ENCODE measurements at places on chromosomes 1 and 21.

DNA sequence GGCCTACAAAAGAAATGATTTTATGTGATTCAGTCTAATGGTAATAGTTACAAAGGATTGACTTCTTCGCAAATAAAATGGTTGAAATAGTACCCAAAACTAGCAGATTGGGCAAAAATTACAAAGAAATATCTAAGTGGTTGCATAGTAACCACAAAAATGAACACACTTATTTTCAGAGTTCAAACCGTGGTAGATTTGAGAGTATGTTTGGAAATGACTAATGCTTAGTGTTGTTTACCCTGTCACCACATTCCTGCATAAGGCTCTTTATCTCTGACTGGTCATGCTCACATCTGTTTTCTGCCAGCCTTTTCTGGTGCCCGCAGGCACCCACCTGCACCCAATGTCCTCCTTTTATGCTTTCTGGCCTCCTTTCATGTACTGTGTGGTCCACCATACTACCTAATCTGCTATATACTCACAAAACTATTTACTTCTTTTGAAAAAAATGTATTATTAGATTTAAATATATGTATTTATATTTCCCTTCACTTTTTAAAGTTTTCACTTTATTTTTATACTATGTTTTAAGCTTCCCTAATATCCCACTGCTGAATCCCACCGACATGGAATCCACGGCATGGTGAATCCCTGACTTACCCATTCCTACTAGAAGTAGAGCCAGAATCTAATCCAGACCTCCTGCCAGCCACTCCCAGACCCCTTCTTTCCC, 30.3 kb downstream of the PTPRC start:
- no peak for DNase-seq

- DNase-seq = no peak
These were observed 19.7 kb upstream of the ARF1 start for GRCh38 chr1:228062812-228063211.

DNA sequence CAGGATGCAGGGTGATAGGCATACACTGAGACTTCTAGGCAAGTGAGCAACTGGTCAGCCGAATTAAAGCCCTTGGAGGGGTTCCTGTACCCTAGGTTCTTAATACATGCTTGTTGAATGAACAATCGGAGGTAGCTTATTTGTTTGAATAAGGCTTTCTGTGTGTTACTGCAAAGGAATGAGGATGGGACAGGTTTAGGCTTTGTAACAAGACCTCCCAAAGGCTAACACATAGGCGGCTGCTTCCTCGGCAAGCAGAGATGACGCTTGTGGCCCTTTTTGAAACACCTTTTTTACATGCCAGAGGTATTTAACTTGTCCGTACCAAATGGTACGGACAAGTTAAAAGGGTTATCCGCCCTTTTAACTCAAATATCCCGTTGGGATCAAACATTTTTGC, 511.6 kb downstream of the KIF26B start:
- no peak for DNase-seq

DNA sequence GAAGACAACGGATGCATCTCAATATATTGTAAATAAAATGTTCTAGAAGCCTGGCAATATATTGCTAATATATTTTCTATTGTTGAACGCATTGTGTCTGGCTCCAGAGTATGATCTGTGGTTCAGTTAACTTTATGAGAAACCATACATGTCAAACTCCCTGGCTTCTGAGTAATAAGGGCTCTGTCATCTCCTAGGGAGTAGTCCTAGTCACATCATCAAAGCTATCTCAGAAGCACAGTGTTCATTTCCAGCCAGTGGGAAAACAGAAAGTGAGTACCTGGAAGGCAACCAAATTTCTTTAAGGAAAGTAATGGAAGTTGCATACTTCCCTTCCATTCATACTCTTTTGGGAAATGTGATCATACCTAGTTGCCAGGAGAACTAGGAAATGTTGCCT, 27.0 kb upstream of the ST6GALNAC5 start:
- DNase-seq = no peak

- no peak for DNase-seq
These were observed 9.4 kb downstream of the EPHA2 start for GRCh38 chr1:16146279-16147155.

Measured in SHP77 treated with DMSO at 0.1 percent for 48 hours (cell line).